ENCODE measurements at places on chromosomes 11 and 22.

DNA sequence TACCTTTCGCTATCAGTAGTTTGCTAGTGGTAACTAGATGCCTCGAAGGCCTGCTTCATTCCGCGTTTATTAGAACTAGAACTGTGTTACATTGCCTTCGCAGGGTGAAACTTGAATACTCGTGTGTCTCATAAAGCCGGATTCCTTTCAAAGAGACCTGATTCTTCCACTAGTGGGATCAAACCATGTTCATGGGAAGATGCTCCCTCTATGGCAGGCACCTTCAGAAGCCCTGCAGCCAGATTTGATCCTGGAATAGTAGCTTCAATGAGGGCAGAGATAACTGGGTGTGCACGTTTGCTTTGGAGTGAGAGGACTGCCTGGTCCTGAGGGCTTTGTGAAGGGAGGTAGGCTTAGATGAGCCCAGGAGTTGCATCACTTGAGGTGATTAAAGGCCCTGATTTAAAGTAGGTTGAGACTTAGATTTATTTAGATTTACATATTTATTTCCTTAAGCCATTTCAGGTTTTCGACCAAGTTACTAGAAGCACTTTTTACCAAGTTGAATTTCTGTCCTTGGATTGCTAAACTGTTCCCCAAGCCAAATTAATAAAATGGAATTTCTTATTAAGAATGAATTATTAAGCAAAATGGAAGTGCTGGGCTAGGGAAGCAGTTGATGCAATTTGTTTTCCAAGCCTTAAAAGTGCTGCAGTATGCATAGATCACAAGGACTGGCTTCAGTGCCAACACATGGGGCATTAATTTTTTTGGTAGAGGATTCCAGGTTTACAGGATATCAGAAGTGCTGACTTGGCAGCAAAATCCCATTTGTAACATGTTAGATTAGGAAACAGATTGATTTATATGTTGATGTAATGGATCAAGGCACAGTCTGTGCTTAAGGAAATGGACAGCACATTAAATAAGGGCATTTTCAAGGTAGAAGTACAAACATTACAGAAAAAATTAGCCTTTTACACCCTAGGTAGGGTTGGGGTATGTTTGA is 32.9 kb downstream of the APLP2 start:
- no peak for DNase-seq

GRCh38 chr11:10488121-10488933 is 33.3 kb downstream of the AMPD3 start:
- DNase-seq: no peak

DNA sequence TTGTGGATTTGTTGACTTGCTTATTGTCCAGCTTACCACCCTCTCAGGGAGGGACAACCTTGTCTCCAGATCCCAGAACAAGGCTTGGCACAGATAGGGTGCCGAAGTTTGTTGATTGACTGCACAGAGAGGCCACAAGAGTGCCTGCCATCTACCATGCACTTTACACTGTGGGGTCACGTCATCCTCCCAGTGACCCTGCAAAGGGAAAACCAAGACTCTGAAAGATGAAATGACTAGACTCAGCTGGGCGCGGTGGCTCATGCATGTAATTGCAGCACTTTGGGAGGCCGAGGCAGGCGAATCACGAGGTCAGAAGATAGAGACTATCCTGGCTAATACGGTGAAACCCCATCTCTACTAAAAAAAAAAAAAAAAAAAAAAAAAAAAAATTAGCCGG is 4.6 kb upstream of the LTBP3 start:
- DNase-seq: no peak

GRCh38 chr11:48049036-48049435 is 68.7 kb downstream of the PTPRJ start:
- DNase-seq: no peak

GRCh38 chr11:117559698-117560097 is 232.0 kb downstream of the CEP164 start:
- DNase-seq: no peak

DNA sequence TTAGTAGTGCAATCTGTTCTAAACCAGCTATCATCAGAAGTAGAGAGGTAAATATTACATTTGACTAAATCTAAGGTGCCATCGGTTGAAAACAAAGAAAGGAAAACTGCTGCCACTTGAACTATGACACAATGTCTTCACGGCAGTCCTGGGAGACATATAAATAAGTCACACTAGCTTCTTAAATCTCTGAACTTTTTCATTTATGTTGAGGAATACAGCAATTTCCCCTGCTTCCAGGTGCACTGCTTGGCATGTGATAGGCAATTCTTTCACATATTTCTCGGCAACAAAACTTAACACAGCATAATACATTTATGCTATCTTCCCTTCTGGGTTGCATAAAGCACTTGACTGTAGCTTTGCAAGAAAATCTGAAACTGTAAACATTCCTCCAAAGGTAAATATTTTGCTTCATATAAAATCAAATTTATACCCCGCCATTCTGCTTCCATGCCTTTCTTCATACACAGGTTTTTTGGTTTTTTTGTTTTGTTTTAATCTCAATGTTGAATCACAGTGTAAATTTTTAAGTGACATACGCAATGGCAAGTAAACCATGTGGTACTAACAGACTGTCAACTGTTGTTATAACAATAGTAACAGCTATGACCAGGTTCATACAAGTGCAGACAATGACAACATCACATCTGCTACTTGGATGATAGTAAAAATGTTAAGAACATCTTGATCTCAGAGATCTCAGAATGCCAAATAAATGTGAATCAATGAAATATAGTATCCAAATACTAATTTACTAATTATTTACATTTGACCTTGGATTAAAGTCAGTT is 18.2 kb downstream of the USP28 start:
- DNase-seq: no peak

GRCh38 chr22:36472689-36473088 is 8.8 kb downstream of the TXN2 start:
- no peak for DNase-seq

GRCh38 chr11:72787216-72788104 is 6.4 kb downstream of the STARD10 start:
- DNase-seq: no peak

DNA sequence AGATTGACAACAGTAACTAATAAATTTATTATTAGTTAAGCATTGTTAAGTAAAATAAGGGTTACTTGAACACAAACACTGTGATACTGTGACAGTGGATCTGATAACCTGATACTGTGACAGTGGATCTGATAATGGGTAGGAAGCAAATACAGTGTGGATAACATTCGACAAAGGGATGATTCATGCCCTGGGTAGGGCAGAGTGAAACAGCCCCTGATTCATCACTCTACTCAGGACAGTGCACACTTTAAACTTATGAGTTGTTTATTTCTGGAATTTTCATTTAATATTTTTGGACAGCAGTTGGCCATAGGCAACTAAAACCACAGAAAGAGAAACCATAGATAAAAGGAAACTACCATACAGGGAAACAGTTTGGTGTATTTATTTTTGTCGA is 60.8 kb upstream of the CTSC start:
- DNase-seq: no peak

GRCh38 chr11:81030186-81030585 is 1589.4 kb upstream of the TENM4 start:
- DNase-seq: no peak

DNA sequence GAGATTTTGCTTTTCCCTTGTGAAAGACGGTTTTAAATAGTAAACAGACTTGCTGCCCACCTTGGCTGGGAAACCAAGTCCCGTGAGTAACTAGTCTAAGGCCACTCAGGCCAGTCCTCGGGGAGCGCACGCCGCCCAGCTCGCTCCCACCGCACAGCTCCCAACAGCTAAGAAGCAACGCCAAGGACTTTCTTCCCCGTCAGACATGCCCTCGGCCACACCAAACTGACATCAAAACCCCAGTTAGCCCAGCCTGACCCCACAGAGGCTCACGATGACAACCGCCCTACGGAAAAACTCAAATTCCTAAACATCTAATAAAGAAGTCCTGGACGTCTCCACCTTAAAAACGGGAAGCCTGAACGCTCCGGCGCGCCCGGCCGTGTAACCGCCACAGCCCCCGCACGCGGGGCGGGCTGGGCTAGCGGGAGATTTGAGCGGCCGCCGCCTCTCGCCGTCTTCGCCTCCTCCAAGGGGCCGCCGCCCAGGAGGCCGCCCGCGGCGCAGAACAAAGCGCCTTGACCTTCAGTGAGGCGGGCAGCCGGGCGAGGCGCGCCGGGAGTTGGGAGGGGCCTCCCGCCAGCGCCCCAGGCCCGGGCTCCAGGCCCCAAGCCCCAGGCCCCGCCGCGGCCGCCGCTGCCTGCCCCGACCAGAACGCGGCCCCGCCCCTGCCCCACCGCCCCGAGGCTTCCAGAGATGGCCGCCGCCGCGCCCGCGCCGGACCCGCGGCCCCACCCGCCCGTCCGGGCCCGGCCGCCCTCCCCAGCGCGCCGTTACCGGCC is 486 bp downstream of the NAP1L4 start:
- DNase-seq: no peak

- DNase-seq: no peak
These were observed 71.2 kb upstream of the NECTIN1 start for GRCh38 chr11:119800171-119800570.

DNA sequence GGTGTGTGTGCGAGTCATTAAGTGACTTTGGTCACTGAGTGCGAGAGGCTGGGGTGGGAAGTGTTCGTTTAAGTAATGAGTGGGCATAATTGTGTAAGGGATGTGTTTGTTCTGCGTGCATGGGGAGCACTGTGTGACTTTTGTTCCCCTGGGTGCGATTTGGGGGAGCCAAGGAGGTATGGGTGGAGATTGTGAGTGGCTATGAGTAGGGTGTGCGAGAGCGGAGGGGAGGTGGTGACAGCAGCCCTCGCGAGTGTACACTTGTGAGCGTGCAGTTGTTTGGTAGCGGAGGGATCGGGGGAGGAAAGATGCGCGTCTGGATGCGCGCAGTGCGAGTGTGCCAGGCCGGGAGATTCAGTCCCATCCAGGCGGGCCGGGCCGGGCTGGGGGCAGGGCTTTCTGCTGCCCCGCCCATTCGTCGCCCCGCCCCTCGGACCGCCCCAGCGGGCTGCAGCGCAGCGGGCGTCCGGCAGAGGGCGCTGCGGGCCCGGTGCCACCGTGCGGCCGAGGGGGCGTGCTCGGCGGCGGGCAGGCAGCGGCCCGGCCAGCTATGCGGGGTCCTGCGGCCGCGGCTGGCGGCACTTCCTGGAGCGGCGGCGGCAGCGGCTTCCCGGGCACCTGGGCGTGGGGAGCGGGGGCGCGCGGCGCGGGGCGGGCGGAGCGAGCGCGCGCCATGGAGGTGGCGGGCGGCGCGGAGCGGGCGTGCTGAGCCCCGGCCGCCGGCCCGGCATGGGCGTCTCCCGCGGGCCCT is at the start of gene DGKZ:
Gene DGKZ, plus strand, starts transcription at position 578 of the 751 bp plus-strand sequence. CDS start 197 bp downstream, outside the sequence.
- DNase-seq: no peak

- DNase-seq: no peak
These were observed 49.3 kb downstream of the WT1 start for GRCh38 chr11:32385998-32386397.

- no peak for DNase-seq
These were observed 6.8 kb downstream of the TOLLIP start for GRCh38 chr11:1302461-1303125.

GRCh38 chr22:37060801-37061610 is 9.5 kb downstream of the KCTD17 start:
- no peak for DNase-seq

- no peak for DNase-seq
These were observed 287 bp downstream of the RPS13 start for GRCh38 chr11:17077240-17077519.

DNA sequence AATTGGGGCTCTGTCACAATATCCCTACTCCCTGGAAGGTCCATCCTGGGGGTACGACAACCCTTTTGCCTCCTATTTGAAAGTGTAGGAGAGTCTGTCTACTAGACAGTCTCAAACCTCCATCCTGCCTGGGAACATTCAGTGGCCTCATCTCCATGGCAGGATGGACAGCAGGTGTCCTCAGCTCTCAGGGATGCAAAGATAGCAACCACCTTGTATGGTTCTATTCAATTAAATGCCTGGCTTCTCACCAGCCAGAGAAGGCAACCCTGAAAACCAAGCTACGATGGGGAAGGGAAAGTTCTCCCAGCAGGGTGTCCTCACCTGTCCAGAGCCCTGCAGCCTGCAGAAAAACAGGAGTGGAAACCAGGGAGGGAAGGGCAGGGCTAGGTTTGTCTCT is 164.9 kb downstream of the MIAT start:
- DNase-seq: no peak

- no peak for DNase-seq
These were observed 1217.9 kb downstream of the LRRC4C start for GRCh38 chr11:40241524-40242051.

GRCh38 chr11:111177037-111177871 is 68.3 kb upstream of the POU2AF2 start:
- DNase-seq: no peak

- no peak for DNase-seq
These were observed 80.6 kb downstream of the CCDC83 start for GRCh38 chr11:85935751-85936150.

DNA sequence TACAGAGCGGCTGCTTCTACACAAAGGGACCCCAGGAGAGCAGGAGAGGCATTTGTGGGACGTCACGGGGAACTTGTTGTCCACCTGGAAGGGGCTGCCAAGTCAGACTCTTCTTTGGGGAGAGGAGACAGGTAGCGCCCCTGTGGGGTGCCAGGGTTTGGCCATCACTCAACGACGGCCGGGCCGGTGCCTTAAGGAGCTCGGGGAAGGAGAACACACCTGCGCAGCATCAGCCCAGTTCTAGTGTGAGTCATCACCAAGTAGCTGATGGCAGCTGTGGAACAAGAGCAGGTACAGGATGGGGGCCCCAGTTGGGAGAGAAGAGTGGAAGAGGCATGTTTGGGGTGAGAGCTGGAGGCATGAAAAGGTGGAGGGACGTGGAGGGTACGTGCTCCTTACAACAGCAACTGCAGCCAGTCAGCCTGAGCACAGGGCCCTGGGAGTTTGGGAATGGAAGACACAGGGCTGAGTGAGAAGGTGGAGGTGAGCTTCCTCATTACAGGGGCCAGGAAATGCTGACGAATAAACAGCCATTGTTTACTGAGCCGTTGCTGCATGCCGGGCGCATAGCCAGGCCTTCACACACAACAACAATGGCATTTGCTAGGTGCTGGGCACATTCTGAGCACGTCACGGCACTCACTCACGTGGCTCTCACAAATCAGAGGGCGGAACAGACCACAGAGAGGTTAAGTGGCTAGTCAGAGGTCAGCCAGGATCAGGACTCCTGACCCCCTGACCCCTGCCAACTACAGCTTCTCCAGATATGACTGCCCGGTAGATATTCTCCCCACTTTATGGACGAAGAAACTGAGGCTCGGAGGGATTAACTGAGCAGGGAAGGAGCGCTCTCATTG is 29.1 kb upstream of the TP53I11 start:
- DNase-seq: no peak

DNA sequence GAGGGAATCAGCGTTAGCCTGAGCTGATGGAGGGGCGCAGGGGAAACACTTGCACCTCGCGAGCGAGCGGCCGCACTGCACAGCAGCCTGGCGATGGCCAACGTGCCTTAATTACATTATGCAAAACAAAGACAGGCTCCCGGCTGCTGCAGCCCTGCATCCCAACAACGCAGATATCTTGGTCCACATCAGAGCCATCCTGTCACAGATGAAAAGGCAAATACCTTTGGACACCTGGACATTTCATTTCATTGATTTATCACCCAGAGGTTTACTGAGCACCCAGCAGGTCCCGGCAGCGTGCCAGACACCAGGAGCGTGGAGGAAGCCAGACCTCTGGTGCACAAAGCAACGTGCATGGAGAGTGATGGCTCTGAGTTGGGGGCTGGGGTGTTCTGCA is 843.0 kb downstream of the TBC1D22A start:
- DNase-seq: no peak
